Stimulated activated CD4-positive, alpha-beta T cell treated with anti-CD3 and anti-CD28 coated beads, Interleukin-1b, Interleukin-23, amount 100 ng/mL, for 1 hour (primary cell): ENCODE measurements at places on chromosomes 2 and 18.

GRCh38 chr2:144524118-144525009, 4.4 kb upstream of the ZEB2 start:
- no peak for DNase-seq

- no peak for DNase-seq
Measured at GRCh38 chr18:3260995-3261372, 949 bp upstream of the MYL12B start.

- no peak for DNase-seq
Measured at GRCh38 chr2:140491876-140492275, 1638.9 kb downstream of the LRP1B start.

DNA sequence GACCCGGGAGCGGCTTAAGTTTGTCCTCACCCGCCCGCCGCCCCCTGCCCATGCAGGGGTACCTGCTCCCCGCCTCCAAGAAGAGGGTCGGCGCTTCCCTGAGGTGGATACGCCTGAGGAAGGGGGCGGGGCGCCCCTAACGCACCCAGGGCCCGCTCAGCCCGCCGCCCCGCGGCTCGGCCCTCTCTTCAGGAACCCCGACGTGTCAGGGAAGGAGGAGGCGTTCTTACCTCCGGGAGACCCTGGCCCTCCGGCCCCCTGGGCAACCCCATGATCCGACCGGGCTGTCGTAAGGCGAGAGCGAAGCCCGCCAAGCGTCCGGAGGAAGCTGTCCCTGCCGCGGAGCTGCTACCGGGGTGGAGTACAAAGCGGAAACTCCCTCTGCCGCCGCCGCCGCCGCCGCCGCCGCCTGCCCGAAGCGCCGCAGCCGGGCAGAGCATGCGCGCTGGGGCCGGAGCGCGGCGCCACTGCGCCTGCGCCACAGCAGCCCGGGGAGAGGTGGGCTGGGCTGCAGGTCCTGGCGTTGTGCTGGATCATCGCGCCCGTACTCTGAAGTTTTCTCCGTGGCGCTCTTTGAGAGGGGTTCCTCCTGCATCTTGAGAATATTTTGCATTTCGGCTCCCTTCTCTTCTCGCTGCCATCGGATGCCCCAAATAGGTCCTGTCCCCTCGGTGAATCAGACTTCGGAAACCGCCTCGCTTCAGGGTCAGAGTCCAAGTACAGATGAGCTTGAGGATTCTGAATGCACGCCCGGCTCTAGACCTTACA, at the start of gene CCDC93:
Gene CCDC93 (minus strand): TSS at position 347 of the 768 bp plus-strand sequence. CDS start 75 bp downstream, at position 272.
- peak; percentile 68 for DNase-seq

GRCh38 chr2:225122007-225122406, 79.7 kb upstream of the DOCK10 start:
- no peak for DNase-seq

DNA sequence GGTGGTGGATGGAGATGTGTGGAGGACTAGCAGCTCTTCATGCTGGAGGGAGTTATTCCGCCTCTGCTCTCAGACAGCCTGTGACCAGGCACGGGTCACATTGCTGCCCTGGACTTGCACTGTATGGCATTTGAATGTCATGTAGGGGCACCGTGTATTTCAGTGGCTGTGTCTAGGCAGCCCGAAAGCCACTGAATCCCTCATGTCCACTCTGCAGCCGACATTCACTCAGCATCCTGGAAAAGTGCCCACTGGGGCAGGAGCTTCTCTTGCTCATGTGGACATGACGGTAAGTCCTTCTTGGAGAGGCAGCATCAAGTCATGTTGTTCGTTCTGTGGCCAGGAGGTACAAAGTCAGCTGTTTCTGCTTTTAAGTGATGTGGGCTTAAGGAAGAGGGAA, 127.9 kb downstream of the SH3RF3 start:
- no peak for DNase-seq

DNA sequence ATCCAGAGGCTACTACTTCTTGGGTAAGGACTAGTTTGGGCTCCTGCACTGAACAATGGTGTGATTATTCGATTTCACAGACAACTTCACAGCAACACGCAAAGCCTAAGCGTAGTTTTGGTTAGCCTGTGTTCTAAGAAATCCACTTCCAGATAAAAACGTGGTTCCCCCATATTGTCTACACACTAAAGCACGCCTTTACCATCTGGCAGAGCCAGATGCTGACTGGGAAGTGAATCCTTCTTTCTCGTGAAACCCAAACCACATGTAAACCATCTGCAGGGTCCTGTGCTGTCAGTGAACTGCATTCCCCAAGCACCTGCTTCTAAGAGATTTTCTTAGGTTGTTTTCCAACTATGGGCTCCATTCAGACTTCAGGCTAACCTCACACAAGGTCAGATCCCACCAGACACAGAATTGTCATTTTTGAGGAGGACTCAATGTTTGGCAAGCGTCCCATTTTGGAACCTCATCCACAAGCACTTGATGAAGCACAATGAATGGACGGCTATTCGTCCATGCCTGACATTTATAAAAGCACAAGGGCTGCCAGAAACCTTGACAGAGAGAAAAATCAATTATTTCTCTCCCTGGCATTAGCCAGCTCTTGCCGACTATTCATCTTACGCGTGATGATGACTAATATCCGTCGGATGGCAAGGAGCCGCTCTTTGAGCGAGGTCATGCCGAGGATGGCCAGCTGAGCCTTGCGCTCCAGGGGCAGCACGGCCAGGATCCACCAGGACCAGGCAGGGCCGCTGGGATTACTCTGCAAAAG, 38.4 kb downstream of the LONRF2 start:
- DNase-seq, result no peak

- no peak for DNase-seq
Measured at GRCh38 chr18:9569178-9569577, 45.2 kb downstream of the PPP4R1 start.

DNA sequence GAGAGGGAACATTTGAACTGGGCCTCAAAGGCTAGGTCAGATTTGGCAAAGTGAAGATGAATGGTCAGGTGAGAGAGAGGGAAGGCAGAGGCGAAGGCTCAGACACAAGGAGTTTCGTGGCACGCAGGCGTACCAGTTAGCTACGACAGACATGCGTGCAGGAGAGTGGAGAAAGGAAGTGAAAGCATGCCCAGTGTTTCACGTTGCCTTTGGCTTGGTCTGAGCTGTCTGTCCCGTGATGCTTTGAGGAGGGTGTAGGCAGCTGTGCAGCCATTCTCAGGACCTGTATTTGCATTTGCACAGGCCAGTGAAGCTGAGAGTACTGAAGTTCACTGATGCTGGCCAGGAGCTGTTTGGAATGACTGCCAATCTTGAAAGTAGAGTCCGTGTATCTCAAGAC, 69.5 kb downstream of the HNRNPLL start:
- DNase-seq, result no peak
